Breast epithelium (tissue), 4 donors: ENCODE measurements at places on chromosomes 5 and 9. TPM values are rescaled to one million over a fixed set of nuclear protein-coding genes. Genes with fewer than 3 reads are reported as not detected.

The CKMT2 gene
- 5.3 TPM for total RNA-seq

DNA sequence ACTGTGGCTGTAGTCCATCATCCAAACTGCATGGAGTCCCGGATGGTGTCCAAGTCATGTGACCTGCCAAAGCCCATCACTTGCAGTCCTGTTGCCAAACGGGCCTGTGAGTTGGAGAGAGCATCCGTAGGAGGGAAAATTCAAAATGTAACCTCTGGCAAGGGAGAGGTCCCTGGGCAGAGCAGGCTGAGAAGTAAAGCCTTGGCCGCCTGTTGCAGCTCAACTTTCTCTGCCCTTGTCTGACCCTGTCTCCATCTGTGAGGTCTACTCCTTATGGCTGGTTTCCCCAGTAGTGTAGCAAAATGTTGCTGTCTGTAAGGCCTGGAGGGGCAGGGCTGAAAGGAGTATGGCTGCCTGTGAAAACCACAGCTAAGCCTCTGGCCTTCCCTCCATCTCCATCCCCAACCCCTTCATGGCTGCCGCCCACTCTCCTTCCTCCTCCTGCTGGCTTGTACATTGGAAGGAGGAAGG is 163.5 kb downstream of the SEMA6A start:
- no peak for DNase-seq
- H3K27ac ChIP-seq, result no peak overlapping the region
- no peaks in the 10 kb centered on the region for H3K36me3 ChIP-seq
- H3K4me1 ChIP-seq, result no peaks in the 10 kb centered on the region
- H3K4me3 ChIP-seq, result no peak overlapping the region
- H3K27me3 ChIP-seq, result no peaks in the 10 kb centered on the region

- no peak for DNase-seq
- peaks cover 14% of the 10 kb centered on the region for H3K4me1 ChIP-seq
- H3K27ac ChIP-seq, result peak overlapping the region; percentile 98
- no peaks in the 10 kb centered on the region for H3K36me3 ChIP-seq
- peak overlapping the region; percentile 78 for H3K4me3 ChIP-seq
Observed at GRCh38 chr5:176538230-176538988, 1.2 kb upstream of the RNF44 start.

GRCh38 chr5:50866415-50866814 is 200.0 kb downstream of the PARP8 start:
- H3K4me1 ChIP-seq, result no peaks in the 10 kb centered on the region
- no peaks in the 10 kb centered on the region for H3K27me3 ChIP-seq
- H3K27ac ChIP-seq, result no peak overlapping the region
- no peak overlapping the region for H3K4me3 ChIP-seq

DNA sequence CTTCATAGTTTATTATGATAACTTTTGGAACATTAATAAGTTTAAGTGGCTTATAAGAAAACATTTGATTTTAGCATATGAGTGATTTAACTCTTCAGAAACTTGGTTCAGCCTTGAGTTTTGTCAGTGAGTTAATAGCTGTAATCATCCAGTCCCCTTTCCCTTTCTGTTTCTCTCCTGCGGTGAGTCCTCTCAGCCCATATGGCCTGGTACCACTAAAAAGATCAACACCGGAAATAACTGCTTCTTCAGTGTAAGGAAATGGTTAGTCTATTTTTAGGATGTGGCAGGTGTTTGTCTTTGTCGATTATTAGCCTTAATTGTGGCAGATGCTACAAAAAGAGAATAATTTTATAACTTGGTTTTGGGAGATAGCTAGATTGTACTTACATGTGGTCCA is 120.2 kb upstream of the GRHPR start:
- no peaks in the 10 kb centered on the region for H3K27me3 ChIP-seq
- no peaks in the 10 kb centered on the region for H3K36me3 ChIP-seq
- no peak overlapping the region for H3K27ac ChIP-seq
- H3K4me1 ChIP-seq, result no peaks in the 10 kb centered on the region
- no peak overlapping the region for H3K4me3 ChIP-seq

DNA sequence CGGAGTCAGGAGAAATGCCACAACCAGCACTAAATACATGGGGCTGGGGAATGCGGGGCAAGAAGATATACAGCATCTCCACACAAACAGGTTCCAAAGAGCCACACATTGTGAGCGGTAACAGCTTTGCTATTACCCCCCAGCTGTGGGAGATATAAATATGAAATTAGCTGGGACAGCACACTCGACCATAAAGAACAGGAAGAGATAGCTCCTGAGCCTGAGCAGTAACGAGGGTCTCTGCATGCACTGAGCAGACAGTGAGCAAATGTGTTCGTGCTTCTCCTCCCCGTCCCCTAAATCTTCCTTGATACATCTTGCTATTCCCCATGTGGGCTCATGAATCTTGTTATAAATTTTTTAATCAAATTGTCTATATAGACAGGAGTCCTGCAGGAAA is 53.1 kb downstream of the ADAMTS2 start:
- no peaks in the 10 kb centered on the region for H3K4me1 ChIP-seq
- no peak overlapping the region for H3K27ac ChIP-seq
- H3K36me3 ChIP-seq, result no peaks in the 10 kb centered on the region
- DNase-seq, result no peak

DNA sequence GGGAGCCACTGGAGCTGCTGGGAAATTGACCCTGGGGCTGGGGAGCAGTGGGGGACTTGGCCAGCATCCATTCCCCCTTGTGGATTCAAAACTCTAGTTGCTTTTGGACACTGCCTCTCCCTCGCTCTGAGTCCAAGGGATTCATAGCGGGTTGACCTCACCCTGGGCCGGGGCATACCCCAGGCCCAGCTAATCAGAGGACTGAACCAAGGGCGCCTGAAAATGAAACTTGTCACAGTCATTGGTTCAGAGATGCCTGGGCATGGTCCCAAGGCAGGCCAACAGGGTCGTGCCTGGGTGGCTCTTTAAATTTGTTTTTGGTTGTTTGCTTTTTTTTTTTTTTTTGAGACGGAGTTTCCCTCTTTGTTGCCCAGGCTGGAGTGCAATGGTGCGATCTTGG is 22.6 kb downstream of the STK10 start:
- H3K27me3 ChIP-seq, result no peaks in the 10 kb centered on the region
- no peak for DNase-seq
- no peak overlapping the region for H3K27ac ChIP-seq
- no peak overlapping the region for H3K4me3 ChIP-seq

- H3K4me1 ChIP-seq, result no peaks in the 10 kb centered on the region
- no peak overlapping the region for H3K4me3 ChIP-seq
- no peaks in the 10 kb centered on the region for H3K27me3 ChIP-seq
- no peak for DNase-seq
- H3K27ac ChIP-seq, result no peak overlapping the region
- no peaks in the 10 kb centered on the region for H3K36me3 ChIP-seq
Observed at GRCh38 chr5:142587354-142587965, 98.4 kb downstream of the FGF1 start.

DNA sequence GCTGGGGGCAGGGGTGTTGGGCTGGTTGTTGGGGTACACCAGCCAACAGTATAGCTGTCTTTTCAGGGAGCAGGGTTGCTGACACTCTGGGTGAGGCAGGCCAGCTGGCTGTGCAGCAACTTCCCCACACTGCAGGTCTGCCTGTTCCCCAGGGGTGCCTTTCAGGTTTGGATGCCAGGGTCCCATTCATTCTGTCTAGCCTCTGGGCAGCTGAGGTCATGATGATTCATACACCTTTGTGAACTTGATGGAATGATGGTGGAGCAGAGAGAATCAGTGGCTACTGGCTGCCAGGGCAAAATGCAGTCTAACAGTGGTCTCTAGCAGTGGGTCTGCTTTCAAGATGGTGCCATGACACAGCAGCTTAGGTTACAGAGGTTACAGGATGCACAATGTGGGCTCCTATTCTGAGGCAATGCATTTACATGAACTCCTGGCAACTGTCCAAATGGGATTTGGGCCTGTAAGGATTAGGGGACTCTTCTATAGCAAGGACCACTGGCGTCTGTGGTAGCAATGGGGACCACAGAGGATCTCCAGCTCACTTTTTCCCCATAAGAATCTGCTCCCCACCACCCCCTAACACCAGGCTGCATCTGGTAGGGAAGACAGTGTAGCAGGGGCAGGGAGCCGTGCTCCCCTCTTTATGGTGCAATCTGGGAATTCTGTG is 103.7 kb downstream of the FEM1C start:
- no peak overlapping the region for H3K4me3 ChIP-seq
- no peaks in the 10 kb centered on the region for H3K4me1 ChIP-seq
- H3K27me3 ChIP-seq, result no peaks in the 10 kb centered on the region
- no peak for DNase-seq
- H3K36me3 ChIP-seq, result no peaks in the 10 kb centered on the region
- H3K27ac ChIP-seq, result no peak overlapping the region
